LHCN-M2 (cell line): ENCODE measurements at places on chromosomes 5 and 9. TPM values are rescaled to one million over a fixed set of nuclear protein-coding genes. Genes with fewer than 3 reads are reported as not detected.

DNA sequence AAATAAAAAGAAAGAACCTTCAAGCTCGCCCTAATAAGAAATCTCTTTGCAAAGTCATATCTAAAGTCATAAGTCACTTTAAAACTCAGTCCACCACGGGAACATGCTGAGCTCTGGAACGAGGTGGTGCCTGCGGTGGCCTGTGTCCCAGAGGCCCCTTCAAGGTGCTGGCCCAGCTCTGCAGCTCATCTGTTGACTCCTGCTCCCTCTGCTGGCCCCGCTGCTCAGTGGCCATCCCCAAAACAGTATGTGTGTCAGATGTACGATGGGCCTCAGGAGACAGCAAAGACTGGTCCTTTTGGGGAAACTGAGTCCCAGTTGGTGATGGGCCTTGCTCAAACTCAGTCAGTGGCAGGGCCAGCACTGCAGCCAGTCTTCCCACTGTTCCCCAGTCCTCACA lies 22.8 kb upstream of the FOXB2 start:
- peak; percentile 22 for DNase-seq

DNA sequence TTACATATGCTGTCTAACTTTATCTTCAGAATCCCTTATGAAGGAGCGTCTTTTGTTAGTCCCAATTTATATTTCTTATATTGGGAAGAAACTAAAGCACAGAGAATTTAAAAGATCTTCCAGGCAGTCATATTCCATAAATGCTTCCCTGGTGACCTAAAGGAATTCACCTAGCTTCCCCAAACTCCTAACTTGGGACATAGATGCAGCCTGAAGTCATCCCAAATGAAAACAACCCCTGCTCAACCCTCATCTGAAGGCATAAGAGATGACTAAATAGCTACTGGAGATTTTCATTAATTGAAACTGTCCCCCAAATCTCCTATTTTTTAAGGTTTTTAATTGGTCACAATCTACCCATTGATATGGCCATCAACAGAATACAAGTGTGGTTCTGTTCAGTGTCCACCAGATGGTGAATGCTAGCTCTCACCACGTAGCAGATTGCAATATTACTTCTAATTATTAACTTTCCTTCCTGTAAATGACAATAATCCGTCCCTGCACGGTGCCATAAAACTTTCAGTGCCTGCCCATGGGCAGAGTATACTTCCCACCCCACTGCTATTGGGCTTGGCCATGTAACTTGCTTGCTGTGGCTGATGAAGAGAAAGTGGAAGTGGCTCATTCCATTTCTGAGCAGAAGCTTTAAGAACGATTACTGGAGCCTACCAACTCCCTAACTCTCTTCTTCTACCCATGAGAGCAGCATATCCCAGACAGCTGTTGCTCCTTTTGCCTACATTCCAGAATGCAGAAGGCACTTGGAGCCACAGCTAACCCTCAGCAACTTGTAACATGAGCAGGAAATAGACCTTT lies 18.7 kb downstream of the PRUNE2 start:
- DNase-seq: peak; percentile 90

GRCh38 chr5:178238711-178239592 lies 6.3 kb upstream of the PHYKPL start:
- no peak for DNase-seq

- DNase-seq: peak; percentile 36
Observed at GRCh38 chr9:35287987-35288632, 126.3 kb downstream of the UNC13B start.

- no peak for DNase-seq
Observed at GRCh38 chr5:65072850-65073249, 304.1 kb downstream of the CWC27 start.

- peak; percentile 54 for DNase-seq
Observed at GRCh38 chr9:108776920-108777639, 78.7 kb downstream of the ACTL7B start.

DNA sequence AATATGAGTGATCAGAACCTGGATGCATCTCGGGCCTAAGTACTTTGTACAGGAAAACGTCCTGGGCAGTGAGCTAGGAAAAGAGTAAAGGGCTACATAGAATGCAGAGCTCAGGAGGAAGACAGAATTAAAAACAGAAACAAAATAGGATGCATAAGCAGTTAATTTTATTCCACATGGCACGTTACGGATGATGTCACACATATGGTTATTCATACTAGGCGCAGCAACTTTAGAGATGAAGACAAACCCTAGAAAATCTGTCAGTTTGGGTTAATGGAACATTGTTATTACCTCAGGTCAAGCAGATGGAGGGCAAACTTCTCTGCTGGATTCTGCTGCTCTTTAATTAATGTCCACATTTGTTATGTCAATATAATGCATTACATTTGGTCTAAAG lies 445.4 kb downstream of the ANXA1 start:
- DNase-seq: no peak

IFNK gene
- not detected in 2 replicates for total RNA-seq

GRM6 gene
- total RNA-seq: not detected in 2 replicates

GABRA1 gene
- not detected in 2 replicates for total RNA-seq

FOXI1 gene
- not detected in 2 replicates for total RNA-seq
